Psoas muscle (tissue), 8 donors: ENCODE measurements at places on chromosomes 7 and 10.

DNA sequence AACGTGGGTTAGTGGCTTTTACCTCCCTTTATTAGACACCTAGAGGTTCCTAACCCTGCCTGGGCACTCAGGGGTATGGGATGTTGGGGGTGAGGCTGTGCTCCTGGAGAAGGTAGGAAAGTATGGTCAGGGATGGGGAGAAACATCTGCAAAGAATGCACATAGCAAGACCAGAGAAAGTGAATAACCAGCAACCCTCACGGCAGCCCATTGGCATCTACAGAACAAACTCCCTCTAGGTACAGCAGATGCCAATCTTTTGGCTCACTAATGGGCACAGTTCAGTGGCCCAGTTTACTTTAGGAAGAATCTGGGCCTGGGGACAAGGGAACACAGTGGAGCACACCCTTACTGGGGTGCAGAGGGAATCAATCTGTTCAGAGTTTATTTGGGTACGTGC lies 143.9 kb downstream of the JAZF1 start:
- no peak for DNase-seq

DNA sequence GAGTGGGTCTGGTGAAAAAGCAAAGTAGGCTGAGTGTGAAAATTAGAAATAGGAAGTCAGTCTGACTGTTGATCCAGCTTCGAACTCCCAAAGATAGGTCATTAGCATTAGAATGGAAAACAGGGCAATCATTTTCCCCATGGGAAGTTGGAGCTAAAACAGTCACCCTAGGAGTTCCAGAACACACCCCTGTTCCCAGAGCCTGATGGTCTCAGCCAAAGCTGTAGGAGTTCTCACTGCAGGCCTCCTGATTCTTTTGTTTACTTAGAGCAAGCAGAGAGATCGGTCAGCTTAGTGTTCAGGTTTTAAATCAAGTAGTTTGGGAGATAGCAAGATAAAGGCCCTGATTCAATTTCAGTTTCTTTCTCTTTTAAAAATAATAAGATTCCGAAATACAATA lies 28.8 kb upstream of the JCAD start:
- DNase-seq = no peak

- no peak for DNase-seq
Measured at GRCh38 chr10:88901206-88901983, 21.4 kb downstream of the STAMBPL1 start.

DNA sequence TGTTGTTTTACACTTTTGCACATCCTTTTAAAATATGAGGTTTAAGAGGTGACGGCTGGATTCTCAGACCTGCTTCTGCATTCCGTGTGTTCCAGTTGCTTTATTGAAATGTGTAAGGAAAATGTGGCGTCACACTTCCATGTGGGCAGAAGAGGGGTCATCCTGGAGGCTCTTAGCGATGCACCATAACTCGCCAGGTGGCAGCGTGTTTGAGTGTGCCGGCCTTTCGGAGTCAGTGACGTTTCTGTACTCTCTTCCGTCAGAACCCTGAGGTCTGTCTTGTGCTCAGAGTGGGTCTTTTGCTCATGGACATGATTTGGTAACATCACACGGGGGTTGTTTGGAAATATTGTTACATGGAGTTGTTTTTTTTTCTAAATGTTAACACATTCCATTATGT lies 9.1 kb downstream of the PPP2R2D start:
- DNase-seq = no peak

DNA sequence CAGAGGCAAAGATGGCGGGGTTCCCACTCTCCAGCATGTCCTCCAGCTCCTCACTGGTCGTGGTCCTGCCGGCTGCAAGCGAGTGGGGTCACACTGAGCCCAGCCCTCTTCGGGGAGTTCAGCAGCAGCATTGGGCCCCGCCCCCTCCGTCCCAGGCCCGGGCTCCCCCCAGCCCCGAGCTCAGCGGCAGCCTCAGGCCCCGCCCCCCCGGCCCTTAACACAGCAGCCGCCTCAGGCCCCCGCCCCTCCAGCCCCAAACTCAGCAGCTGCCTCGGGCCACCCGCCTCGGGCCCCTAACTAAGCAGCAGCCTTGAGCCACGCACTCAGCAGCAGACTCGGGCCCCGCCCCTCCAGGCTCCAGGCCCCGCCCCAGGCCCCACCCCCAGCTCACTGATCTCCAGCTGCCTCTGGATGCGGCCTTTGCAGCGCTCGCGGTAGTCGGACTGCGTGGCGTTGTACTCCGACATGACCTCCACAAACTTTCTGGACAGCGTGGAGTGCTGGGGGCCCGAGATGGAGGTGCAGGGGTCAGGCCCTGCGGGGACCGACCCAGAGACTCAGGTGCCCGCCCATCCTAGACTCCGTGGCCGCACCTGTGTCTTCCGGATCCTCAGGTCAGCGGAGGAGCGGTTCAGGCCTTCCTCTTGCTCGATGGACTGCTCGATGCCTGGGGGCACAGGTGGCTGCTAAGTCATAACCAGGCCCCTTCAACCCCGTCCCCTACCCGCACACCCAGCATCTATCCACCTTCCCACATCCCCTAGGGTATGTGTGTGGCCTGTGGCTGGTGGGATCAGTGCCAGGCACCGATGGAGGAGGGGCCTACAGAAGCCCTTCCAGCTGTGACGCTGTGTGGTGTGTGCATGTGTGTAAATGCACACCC lies 15.5 kb downstream of the STX1A start:
- DNase-seq = peak; percentile 50

GRCh38 chr7:136234040-136234439 lies 256.9 kb upstream of the MTPN start:
- DNase-seq = no peak

DNA sequence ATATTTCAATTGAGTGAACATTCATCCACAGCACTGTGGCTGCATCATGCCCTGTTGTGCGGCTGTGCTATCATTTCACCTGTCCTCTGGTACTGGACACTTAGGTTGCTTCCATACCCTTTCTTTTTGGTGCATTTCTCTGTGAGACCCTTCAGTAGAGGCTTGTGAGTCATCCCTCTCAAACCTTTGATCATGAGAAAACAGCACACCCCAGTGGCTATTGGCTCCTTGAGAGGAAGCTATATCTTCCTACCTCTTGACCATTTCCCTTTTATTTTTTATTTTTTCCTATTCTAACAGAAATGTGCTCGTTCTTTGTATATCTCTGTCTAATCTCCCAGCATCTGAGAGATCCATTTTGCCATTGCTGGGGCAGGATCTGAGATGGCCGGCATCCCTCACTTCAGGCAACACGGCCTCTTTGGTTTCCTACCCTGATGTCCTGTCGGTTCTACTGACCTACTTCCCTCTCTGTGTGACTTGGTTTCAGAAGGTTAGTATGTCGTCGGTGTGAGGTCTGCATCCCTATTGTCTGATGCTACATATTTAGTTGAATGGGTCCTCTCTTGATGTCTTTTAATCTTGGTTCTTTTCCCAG lies 23.8 kb upstream of the PIK3AP1 start:
- no peak for DNase-seq

GRCh38 chr10:128241023-128241422 lies 114.8 kb upstream of the MKI67 start:
- no peak for DNase-seq

DNA sequence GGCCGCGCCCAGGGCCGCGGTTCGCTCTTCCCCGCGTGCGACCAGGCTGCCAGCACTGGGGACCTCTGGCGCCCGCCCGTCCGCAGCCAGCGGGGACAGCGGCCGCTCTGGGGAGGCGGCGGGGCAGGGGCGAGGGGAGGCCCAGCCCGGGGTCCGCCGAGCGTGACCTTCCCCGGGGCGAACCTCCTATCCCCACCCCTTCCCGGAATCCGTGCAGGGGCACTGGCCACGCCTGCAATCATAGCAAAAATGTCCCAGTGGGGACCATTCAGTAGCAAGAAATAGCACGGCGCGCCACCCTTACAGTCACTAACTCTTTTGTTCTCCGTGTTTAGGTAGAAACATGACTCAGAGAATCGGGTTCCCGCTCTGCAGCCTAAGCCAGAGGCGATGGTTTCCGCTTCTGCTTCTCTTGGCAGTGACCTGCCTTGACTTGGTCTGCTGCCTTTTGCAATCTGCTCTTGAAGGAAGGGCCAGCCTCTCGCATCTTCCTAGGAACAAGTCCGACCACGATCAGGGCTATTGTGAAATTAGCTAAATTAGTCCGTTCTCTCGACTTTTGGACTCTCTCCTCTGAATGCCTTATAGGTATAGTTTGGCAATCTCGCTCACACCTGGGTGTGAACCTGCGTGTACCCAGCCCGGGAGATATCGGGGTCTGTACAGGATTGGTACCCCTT lies 79.3 kb upstream of the ACBD5 start:
- peak; percentile 74 for DNase-seq

DNA sequence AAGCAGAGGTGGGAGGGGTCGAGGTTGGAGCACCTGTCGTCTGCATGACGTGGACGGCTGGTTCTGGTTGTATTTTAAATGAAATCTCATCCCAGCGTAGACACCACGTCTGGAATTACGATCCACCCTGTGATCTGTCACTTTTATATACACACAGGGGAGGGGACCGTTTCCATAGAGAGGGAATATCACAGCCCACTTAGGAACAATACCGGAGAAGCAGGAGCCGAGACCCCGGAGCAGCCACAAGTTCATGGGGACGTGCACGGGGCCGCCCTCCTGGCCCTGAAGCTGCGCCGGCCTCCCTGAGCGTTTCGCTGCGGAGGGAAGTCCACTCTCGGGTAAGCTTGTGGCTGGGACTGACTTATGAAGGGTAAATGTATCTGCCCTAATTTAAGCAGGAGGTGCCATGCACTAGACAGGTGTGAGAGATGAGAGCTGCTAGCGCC lies at the start of gene UCN3:
TSS of gene UCN3 (plus strand) at position 77 of the 449 bp plus-strand sequence. CDS start 8,755 bp downstream, outside the sequence.
- DNase-seq = no peak

DNA sequence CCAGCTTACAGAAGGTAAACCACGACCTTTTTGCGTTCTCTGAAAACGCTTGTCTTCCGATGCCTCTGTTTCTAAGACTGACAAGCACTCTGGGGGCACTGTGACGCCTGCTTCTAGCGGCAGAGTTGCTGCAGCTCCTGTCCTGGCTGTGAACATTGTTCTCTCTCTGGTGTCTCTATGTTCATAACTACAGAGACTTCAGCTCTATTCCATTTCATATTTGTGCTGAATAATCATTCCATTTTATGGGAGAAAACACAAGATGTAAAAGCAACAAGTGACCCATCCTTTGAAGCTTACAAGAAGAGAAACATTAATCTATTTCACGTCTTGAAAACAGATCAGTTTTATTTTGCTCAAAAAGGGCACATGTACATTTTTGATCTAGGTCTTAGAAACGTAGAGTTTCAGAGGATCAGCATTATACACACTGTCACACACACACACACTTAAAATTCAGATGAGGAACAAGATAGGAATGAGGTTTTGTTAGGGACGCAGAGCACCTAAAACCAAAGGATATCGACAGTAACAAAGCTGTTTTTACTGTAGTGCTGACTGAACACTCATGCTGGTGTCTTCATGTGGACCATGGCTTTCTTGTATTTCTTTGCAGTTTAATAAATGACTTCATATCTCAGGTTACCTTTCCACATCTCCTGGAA lies 3.0 kb downstream of the IKZF1 start:
- no peak for DNase-seq

DNA sequence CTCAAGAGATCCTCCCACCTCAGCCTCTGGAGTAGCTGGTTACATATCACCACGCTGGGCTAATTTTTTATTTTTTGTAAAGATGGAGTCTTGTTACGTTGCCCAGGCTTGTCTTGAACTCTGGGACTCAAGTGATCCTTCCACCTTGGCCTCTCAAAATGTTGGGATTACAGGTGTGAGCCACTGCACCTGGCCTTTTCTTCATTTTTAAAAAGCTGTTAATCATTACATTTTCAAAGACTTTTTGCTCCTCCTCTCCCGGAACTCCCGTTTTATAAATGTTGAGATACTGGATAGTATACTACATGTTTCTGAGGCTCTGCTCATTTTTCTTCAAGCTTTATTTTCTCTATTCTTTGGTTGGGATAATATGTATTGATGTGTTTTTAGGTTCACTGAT lies 16.4 kb downstream of the AOAH start:
- DNase-seq = no peak

GRCh38 chr10:116655568-116655967 lies 34.8 kb downstream of the PNLIPRP2 start:
- DNase-seq = no peak

DNA sequence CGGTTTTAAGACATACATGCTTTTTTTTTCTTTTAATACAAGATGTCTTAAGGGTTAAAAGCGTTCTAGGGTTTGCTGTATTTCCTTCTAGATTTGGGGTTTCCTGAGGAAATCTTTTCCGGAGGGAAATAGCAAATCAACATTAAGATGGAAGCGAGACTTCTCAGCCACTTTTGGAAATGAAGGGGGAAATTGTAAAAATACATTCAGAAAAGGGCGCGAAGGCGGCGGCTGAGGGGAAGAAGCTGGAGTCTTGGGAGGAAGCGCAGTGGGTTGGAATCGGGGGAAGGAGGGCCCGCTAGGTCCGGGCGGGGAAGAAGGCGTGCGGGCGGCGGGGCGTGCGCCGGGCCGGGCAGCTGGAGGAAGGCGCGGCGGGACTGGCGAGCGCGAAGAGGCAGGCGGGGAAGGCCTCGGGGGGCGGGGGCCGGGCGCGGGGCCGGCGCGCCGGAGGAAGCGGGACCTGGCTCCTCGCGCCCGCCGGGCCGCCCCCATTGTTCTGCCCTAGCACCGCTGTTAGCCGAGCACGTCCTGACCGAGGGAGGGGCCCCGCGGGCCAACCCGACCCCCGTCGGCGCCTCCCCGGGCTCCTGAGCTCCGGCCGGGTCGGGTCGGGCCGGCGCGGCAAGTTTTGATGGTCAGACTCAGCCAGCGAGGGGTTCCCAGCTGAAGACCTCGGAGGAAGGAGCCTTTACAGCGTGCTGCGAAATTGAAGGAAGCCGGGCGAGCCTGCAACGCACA lies 1.5 kb upstream of the SKIDA1 start:
- peak; percentile 84 for DNase-seq
